Stimulated activated CD8-positive, alpha-beta memory T cell treated with anti-CD3 and anti-CD28 coated beads, Interleukin-12 subunit alpha, Interleukin-12 subunit beta, amount 100 ng/mL, for 1 hour (primary cell): ENCODE measurements at places on chromosomes 5 and 9.

DNA sequence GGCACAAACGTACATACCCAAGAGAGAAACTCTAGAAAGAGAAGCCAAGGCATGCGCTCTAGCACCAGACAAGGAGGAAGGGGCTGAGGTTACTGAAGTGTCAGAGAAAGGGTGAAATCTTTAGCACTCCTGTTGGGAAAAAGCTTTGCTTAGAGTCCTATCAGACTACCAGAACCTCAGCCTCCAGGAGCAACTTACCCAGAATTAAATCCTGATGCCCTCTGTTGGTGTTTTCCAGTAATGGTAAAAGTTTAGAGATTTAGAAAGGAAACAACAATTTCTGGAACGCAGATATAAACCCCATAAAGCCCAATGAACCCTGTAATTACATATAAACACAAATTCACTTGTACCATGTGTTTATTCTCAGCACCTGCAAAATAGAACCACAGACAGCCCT, 33.2 kb upstream of the ASTN2 start:
- no peak for DNase-seq

DNA sequence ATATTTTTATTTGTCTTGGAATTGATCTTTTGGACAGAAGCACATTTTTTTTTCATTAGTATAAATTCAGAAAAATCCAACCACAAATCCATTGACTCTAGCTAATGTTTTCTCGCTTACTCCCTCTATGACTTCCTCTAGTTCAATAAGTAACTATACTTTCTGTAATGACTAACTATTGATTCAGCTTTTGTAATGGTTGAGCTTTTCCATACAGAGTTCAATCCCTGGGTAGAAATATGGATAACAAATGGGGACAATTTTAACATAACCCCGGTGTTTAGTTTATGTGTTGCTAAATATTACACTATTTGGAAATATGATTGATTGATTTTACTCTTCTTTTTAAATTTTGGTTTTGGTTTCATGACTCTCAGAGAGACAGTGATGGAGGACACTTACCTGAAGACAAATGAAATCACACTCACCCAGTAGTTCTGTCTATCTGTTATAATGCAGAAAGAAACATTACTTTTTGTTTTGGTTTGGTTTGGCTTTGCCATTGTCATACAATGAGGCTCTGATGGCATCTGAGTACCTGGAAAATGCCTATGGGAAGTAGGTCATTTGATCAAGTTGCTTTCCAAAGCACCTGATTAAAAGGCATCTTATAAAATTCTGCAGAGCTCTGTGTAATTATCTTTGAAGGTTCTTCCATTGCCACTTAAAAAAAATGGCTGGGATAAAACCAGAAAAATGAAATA, 309.7 kb upstream of the MPDZ start:
- no peak for DNase-seq

DNA sequence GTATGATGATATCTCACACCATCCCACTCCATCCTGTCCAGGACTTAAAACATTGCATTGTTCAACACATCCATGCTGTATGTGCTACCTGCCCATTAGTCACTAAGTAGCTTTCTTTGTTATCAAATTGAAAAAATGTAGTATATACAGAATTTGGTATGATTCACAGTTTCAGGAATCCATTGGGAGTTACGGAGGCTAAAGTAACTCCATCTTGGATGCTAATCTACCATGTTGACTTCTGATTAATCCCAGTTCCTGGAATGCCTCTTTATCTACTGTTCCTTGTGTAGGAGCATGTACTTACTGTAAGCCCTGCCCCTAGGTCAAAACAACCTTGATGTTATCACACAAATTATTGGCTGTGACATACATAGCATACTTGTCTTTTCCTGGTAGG, 38.9 kb upstream of the FOXB2 start:
- no peak for DNase-seq

- DNase-seq: no peak
Measured at GRCh38 chr5:67235399-67236110, 39.0 kb upstream of the CD180 start.

DNA sequence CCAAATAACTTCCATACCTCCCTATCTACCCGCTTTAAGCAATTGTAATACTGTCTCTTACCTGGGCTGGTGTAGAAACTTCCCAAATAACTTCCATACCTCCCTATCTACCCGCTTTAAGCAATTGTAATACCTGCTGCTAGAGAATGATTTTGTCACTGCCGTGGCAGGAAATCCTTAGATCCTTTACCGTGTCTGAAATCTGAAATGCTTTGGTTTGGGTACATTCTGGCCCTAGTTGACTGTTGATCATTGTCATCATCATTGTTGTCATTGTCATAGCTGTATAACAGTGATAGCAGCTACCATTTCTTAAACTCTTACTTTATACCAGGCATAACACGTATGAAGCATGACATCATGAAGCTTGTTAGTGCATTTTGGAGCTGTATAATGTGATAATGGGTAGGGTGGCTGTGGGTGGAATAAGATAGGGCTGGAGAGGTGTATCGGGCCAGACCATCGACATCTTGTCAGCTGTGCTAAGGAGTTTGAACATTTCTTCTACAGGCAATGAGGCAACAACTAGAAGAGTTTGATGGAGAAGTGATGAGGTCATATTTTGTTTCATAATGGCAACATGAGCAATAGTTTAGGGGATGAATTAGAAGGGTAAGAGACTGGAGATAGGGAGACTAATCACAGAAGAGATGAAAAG, 15.7 kb downstream of the PIP5K1B start:
- DNase-seq: no peak

GRCh38 chr5:1514027-1514818, 9.5 kb downstream of the LPCAT1 start:
- DNase-seq: no peak

GRCh38 chr5:5306696-5307095, 115.8 kb upstream of the ICE1 start:
- DNase-seq: no peak

GRCh38 chr5:150510460-150511263, 2.7 kb downstream of the NDST1 start:
- DNase-seq: no peak
